ENCODE measurements at places on chromosomes 12 and 14.

GRCh38 chr14:83827383-83827782 is 1702.6 kb upstream of the FLRT2 start:
- DNase-seq: no peak

- no peak for DNase-seq
Observed at GRCh38 chr12:113022563-113023297, 33.8 kb upstream of the DTX1 start.

DNA sequence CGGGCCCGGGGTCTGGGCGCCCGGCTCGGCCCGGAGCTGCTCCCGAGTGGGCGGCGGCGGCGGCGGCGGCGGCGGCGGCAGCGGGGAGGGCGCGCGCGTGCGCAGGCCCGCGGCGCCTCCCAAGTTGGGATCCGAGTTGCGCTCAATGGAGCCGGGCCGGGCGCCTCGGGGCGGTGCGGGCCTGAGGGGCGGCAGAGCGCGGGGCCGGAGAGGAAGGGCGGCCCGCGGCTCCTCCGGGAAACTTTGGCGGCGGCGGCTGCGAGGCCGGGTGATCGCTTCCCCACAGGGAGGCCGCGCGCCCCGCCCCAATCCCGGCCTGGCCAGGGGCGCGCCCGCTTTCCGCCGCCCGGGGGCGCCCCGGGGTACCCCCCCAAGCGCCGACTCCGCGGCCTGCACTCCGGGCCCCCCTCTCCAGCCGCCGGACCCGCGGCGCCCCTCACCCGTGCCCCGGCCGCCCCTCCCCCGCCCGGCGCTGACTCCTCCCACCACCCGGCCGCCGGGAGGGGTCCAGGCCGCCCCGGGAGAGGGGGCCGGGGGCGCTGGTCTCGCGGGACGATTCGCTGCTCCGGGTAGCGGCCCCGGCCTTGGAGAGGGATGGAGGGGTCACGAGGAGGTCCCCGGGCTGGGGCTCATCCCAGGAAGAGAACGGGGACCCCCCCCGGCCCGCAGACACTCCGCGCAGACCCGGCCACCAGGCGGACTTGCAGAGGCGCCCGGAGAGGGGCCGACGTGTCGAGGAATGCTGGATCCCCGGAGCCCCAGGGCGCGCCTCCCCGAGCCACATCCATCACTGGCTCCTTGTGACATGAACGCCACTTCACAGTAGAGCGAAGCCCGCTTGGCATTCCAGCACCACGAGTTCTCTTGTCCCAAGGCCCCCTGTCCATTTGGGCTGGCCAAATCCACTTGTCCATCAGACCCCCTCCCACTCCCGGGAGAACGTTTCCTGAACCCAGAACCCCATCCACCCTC is at the start of gene RILPL1:
Gene RILPL1, minus strand, starts transcription at position 48 of the 972 bp plus-strand sequence. CDS start 237 bp downstream, outside the sequence.
- peak; percentile 17 for DNase-seq

GRCh38 chr12:30500532-30500931 is 195.1 kb downstream of the IPO8 start:
- DNase-seq: no peak

- no peak for DNase-seq
Observed at GRCh38 chr14:31787377-31787776, 226.2 kb downstream of the NUBPL start.

Measured in activated CD4-positive, CD25-positive, alpha-beta regulatory T cell (primary cell).